ENCODE measurements at places on chromosomes 1 and 21. TPM values are rescaled to one million over a fixed set of nuclear protein-coding genes. Genes with fewer than 3 reads are reported as not detected.

GRCh38 chr21:38777015-38777414 lies 28.7 kb upstream of the ETS2 start:
- no peak for DNase-seq

- DNase-seq = no peak
Measured at GRCh38 chr21:45844181-45844580, 137.4 kb upstream of the COL6A1 start.

- peak; percentile 23 for DNase-seq
Measured at GRCh38 chr1:54052431-54052933, 522 bp downstream of the TMEM59 start.

DNA sequence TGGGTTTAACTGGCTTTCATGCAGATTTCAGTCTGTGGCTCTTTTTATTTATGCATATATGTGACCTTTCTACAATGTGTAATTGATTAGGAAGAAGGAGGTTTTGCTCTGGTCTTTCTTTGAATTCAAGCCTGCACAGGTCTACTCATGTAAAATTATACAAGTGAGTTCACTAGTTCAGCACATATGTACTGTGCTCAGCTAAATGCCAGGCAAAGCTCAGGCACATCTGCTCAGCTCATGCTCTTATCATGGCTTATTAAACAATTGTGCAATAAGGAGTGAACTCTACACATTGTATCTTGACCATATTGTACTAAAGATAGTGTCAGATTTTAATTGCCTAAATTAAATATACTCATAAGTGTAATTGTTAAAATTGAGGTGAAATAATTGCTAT lies 378.4 kb downstream of the ADGRL2 start:
- no peak for DNase-seq

- no peak for DNase-seq
Measured at GRCh38 chr1:167984886-167985489, 48.1 kb upstream of the MPC2 start.

GRCh38 chr1:94090761-94091160 lies 30.2 kb downstream of the ABCA4 start:
- no peak for DNase-seq

GRCh38 chr21:35748678-35749314 lies 311.5 kb downstream of the SETD4 start:
- DNase-seq = no peak

- DNase-seq = no peak
Measured at GRCh38 chr1:210499956-210500355, 171.3 kb downstream of the HHAT start.

- DNase-seq = no peak
Measured at GRCh38 chr1:203572134-203572625, 54.5 kb upstream of the ATP2B4 start.

GRCh38 chr1:192759104-192759503 lies 49.7 kb upstream of the RGS2 start:
- no peak for DNase-seq

- DNase-seq = no peak
Measured at GRCh38 chr1:212473729-212474128, 41.0 kb downstream of the NENF start.

DNA sequence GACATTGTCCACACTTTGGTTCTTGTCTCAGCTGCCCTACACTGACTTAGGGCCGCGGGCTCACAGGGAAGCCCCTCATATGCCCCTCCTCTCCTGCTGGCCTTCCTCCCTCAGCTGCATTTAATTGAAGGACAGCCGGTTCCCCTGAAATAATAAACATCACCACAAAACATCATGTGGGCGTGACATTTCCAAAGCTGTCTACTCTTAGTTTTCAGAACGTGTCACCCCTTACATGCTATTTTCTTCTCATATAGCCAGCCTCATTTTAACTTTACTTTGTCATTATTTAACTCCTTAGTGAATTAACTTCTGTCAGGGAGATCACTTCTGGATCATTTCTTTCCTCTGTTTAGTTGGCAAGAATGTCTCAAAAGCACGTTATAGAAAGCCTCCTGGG lies 103.2 kb downstream of the COLGALT2 start:
- DNase-seq = no peak

- DNase-seq = no peak
Measured at GRCh38 chr1:220410611-220411010, 117.3 kb upstream of the MARK1 start.

GRCh38 chr1:54520631-54521321 lies 27.3 kb upstream of the ACOT11 start:
- DNase-seq = no peak

DNA sequence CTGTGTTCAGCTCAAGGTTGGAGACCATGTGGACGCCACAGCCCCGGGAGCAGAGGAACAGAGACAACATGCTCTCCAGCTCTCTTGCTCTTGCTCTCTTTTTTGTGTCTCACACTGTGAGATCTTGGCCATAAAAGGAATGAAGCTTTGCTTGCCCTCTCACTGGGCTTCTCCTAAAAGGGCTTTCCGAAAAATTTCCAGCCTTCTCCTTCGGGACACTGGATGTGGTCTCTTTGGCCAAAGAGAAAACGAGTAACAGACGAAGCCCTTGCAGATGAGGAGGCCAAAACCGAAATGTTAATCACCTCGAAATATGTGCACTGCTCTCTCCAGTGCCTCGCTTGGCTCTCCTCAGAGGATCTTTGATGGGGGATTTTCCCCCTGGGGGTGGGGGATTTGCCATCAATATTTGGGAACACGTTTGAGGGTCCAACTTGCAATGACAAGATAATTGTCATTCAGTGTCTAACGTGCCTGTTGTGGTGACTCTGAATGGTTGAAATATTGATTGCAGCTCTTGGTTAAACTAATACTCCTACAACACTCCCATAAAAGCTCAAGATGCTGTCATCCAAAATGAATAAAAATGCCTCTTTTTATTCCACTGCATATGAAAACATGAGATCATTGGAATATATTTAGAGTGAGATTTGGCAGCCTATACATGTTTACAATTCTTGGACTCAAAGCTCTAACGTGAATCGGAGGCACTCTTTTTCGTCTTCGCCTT lies 68.6 kb upstream of the ANGPTL1 start:
- DNase-seq = no peak

The SLC45A3 gene
- 8.6 TPM for total RNA-seq

The PRDX6 gene
- total RNA-seq = 264 TPM

The SPRR4 gene
- total RNA-seq = not detected

The HSD3B2 gene
- total RNA-seq = not detected

The DR1 gene
- 36.8 TPM for total RNA-seq

The OR2M4 gene
- total RNA-seq = not detected

The CHRNB2 gene
- total RNA-seq = 3.2 TPM

The PRAMEF27 gene
- total RNA-seq = not detected

The BRDT gene
- not detected for total RNA-seq

Data from progenitor cell of endocrine pancreas (in vitro differentiated cells).